T47D (cell line): ENCODE measurements at places on chromosomes 1 and 21.
A peak's percentile ranks its signal among the peaks of the same experiment; 100 is the strongest.

DNA sequence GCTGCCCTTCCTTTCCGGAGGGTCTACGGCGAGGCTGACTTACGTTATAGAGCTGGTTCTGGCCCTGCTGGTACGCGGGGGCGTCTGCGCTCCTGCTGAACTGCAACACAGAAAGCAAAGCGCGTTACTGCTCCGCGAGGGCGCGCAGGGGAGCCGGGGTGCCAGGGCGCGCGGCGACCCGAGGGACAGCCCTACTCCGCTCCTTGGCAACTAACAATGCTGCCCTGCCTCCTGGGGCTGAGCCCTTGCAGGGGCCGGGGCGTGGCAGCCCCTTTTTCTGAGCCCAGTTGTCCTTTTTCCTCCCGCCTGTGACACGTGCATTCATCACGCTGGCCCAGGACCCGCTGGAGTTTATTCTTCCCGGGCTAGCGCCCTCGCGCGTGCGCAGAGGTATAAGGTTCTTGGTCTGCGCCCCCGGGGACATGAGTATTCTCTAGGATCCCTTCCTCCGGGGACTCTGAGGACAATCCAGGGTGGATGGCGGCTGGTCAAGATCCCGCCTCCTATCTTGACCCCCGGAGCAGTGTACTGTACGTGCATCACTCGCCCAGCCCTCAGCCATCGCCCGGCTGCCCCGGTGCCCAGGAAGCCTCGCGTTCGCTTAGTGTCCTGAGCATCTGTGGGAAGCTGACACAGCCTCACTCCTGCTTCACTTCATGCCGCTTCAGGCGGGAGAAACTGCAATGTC is 78.9 kb downstream of the CD247 start:
- DNase-seq, result no peak

GRCh38 chr21:44294391-44295162 is 5.3 kb upstream of the PFKL start:
- DNase-seq, result no peak

DNA sequence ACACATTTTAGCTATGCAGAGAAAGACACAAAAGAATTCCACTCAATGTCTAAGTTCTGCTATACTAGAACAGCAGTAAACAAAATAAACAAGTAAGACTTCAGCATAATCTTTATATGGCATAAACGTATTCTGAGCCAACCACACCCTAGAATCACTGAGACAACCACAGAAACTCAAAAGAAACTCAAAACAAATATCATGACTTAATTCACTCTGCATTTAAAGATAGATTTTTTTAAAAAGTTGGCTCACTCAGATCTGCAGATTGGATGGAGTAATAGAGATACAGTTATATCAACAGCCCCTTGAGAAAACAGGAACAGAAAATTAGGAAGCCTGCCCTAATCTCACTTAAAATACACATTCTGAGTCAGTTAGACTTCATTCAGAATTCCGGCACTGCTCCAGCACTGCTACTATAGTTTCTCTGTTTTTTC is 95.0 kb downstream of the COL24A1 start:
- no peak for DNase-seq

- no peak for DNase-seq
Observed at GRCh38 chr21:44989537-44989886, 49.7 kb downstream of the SLX9 start.

DNA sequence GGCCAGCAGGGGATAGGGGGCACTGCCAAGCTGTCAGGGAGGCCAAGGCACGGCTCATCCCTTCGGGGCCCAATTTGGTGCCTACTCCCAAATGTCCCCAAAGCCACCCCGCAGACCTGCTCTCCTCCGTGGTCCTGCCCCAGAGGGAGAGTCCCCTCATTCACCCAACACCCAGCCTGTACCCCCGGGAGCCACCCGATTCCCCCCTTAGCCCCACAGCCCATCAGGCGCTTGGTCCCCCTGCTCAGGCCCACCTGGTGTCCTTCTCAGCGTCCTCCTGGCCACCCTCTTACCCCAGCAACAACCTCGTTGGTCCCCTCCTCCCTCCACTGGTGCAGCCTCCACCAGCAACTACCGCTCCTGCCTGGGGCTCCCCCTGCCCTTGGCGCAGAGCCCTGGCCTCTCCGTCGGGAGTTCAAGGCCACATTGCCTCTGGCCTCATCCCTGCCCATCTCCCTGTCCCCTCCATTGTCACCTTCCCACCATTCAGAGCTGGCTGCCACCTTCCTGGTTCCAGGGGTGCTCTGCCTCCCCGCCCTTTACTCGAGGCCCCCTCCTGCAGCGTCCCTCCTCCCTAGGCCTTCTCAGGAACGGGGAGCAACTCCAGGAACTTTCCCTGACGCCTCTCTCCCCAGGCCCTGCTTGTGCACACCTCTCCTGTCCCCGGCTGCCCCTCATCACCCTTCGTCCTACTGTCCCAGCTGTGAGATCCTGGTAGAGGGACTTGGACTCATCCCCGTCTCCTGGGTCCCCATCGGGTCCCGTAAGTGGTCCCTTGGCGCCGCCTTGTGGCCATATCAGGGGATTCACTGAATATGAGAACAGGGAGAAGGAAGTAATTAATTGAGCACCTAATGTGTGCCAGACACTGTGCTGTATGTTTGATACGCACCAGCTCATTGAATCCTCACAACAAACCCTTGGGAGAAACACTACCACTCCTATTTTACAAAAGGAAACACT is 73.9 kb downstream of the RAP1GAP start:
- DNase-seq, result no peak

DNA sequence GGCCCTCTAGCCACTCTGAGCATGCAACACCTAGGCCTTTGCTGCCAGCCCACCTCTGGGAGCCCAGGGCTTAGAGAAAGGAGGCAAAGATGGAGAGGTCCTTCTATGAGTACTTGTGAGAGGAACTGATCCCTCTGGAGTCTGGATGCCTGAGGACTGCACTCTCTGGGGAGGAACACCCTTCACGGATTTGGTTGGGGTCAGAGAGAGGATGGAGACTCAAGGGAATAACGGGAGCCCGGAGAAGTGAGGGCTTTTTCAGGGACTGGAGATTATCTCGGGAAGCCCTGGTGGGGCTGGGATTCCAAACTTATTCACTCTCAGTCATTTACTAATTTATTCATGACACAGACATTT is 413 bp upstream of the C1orf232 start:
- no peak for DNase-seq

- DNase-seq, result no peak
Observed at GRCh38 chr1:2791027-2791760, 10.3 kb downstream of the TTC34 start.

- DNase-seq, result no peak
Observed at GRCh38 chr1:238104752-238105151, 214.0 kb upstream of the ZP4 start.

GRCh38 chr1:56120021-56120420 is 459.3 kb downstream of the PLPP3 start:
- DNase-seq, result no peak

DNA sequence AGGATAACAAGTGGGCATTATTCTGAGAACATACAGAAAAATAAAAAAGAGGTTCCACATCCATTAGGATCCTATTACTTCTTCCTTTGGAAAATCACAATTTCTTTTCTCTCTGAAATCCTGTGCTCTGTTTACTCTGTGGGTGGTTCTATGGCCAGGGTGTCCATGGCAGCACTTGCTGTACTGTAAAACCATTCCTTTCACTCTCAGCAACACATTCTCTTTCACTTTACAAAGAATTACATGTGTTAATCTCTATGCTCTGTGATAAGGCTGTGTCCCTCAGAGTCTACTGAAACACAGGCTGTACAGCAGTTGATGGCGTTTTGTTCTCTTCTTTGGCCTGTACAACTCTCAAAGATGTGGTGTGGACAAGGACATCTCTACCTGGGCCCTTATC is 524.1 kb downstream of the PTBP2 start:
- no peak for DNase-seq

DNA sequence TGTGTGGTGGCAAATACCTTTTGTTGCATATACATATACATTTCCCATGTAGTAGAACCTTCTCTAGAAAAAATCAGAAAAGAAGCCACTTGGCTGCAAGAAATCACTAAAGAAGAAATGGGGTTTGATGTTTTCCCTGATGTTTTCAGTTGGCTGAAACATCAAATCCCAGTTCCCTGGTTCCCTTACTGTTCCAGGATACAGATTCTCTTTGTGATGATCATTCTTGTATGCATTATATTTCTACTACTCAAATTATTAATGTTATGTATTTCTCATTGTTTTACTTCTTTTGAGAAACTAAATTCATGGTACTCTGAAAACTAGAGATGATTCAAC is 7.6 kb downstream of the RNU1-2 start:
- no peak for DNase-seq

- DNase-seq, result no peak
Observed at GRCh38 chr21:46223217-46223616, 5.4 kb downstream of the LSS start.

GRCh38 chr1:53738205-53739108 is 507 bp downstream of the GLIS1 start:
- DNase-seq, result no peak

- peak; percentile 61 for DNase-seq
Observed at GRCh38 chr1:167095368-167095767, 1.5 kb downstream of the STYXL2 start.

DNA sequence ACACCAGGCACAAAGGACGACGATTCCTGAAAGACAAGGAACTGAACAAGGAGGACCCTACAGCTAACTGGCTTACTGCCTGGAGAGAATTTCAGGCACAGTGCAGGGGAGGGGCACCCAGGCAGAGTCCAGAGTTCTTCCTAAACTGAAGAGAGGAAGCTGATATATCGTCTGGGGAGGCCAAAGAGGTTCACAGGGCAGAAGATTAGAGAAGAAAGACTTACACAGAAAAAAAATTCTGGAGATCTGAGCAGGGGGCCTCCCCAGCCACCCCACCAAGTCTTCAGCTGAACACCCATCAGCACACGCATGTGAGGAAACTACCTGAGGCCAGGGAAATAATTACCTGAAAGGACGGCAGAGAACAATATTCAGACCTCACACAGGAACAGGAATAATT is 24.6 kb downstream of the SORT1 start:
- DNase-seq, result no peak

- no peak for DNase-seq
Observed at GRCh38 chr1:197998110-197998509, 80.9 kb downstream of the LHX9 start.

DNA sequence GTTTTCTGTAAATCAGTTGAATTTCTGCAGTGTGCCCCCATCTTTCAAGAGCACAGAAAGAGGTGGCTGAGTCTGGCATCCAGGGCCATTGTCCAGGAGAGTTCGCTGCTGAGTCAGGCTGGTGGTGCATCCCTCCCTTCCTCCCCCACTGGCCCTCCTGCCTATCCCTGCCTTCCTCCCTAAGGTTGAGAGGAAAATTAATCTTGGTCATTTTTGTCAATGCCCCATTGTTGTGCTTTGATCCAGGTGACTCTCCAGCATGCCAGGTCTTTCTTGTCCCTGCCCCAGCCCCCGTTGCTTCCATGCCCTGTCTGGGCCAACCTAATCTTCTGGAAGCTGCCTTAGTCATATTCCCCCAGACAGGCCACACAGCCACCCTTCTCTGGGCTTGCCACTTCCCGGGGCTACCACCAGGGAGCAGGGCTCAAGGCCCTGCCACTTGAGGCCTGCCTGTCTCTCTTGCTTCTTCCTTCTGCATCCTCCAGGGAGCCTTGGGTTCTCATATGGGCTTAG is 26.6 kb downstream of the PROK1 start:
- no peak for DNase-seq

DNA sequence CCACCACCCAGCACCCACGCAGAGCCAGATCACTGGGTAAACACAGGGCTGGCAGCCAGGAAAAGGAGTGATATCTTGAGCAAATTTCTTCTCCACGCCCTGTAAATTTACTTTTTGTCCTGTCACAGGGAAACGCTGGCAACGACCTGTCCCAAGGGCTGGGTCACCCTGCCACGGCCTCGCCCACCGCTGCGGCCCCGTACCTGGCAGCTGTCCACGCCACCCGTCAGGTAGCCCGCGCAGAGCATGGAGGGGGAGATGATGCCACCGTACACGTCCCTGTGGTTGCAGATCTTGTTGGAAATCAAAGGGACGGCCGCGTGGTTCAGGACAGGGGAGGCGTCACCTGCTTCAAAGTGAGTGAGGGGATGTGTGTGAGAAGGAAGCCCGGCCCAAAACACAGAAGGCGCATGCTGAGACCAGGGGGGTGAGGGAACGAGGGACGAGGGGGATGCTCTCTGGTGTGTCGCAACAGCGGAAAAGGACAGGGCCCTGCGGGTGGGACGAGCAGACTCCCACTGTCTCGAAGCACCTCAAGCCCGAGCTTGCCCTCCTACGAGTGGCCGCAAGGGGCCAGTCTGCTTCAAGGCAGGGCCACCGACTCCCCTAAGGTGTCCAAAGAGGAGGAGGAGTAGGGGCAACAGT is 10.1 kb upstream of the TFF1 start:
- DNase-seq, result peak; percentile 44

DNA sequence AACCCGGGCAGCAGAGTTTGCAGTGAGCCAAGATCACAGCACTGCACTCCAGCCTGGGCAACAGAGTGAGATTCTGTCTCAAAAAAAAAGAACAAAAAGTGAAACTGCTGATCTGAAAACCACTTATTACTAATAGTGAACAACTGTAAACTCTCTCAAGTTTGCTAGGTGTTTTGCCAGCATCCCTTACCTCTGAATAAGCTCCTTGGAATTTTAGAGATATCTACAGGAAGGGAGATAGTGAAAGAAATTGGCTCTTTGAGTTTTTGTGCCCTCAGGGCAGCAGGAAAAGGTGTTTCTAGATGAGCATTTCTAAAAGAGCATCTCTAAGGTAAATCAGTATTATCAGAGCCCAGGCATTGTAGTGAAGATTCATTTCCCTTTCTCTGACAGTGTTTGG is 27.1 kb downstream of the PARK7 start:
- DNase-seq, result no peak

- DNase-seq, result no peak
Observed at GRCh38 chr1:64483731-64484414, 13.9 kb downstream of the CACHD1 start.

GRCh38 chr1:151809985-151810556 is 4.9 kb upstream of the LINGO4 start:
- no peak for DNase-seq

- DNase-seq, result no peak
Observed at GRCh38 chr1:45870500-45870899, 67.1 kb downstream of the MAST2 start.

DNA sequence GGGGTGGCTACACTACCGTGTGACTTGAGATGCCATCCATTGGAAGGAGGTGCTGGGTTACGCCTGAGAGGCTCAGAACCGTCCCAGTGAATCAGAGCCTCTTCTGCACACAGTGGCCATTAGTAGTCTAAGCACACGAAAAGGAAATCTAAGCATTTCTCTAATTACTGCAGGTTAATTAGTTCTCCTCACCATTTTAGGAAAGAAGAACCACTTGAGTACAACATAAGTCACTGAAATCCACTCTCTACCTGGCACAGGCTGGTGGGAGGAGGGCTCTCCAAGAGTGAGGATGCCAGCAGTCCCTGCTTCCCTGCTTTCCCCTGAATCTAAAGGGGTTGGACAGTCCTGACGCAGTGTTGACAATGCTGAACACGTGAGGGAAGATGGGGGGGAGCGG is 606.3 kb downstream of the NPHP4 start:
- DNase-seq, result no peak
